Bronchial epithelial cell (primary cell): ENCODE measurements at places on chromosomes 1 and 21. TPM values are rescaled to one million over a fixed set of nuclear protein-coding genes. Genes with fewer than 3 reads are reported as not detected.

DNA sequence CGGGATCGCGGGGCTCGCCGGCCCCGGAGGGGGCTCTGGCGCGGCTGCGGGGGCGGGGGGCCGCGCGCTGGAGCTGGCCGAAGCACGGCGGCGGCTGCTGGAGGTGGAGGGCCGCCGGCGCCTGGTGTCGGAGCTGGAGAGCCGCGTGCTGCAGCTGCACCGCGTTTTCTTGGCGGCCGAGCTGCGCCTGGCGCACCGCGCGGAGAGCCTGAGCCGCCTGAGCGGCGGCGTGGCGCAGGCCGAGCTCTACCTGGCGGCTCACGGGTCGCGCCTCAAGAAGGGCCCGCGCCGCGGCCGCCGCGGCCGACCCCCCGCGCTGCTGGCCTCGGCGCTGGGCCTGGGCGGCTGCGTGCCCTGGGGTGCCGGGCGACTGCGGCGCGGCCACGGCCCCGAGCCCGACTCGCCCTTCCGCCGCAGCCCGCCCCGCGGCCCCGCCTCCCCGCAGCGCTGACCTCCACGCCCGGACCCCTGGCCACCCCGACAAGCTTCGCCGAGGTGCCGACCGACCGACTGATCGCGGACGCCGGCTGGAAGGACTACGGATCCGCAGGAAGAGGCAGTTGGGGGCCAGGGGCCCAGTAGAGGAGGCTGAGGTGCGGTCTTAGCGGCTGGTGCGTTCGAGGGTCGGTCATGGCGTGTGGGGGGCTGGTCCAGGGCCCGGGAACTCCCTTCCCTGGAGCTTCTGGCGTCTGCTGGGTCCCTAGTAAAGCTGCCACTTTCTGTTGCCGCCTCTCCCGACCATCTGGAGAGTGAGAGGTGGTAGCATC lies 711 bp downstream of the TRNP1 start:
- no peak for DNase-seq

DNA sequence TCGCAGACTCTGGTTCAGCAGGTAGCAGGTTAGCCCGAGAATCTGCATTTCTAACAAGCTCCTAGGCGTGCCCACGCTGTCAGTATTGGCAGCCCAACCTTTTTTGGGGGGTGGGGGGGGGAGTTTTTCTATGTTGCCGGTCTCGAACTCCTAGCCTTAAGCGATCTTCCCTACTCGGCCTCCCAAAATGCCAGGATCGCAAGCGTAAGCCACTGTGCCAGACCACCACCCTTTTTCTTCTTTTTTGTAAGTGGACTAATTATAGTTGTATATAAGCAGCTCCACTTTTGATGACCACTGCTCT lies 480 bp upstream of the MIS18A start:
- DNase-seq = no peak

- DNase-seq = no peak
These were observed 37.7 kb upstream of the GPR157 start for GRCh38 chr1:9166289-9167235.

- no peak for DNase-seq
These were observed 14.7 kb downstream of the BTBD19 start for GRCh38 chr1:44822981-44823451.

GRCh38 chr1:155126556-155127104 lies 1.0 kb upstream of the EFNA1 start:
- no peak for DNase-seq

- DNase-seq = peak; percentile 39
These were observed 56.8 kb downstream of the GLIS1 start for GRCh38 chr1:53681977-53682685.

DNA sequence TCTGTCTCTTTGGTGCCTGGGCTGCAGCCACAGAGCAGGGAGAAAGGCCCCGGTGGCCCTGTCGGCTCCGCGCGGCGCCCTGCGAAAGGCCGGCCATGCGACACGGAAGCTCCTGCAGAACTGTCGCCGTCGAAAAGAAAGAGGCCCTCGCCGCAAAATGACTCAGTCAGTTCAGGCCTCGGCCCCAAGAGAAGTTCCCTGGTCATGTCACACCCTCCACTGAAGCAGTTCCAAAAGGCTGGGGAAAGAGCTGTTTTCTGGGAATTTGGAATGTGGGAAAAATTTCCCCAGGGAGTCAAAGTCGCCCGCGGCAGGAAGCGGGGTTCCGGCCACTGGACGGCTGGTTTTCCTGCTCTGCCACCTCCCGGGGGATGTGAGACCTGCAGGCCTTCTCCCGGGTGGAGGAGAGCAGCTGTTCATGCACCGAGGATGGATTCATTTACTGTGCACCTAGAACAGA lies 115.8 kb upstream of the ZNF678 start:
- no peak for DNase-seq

GRCh38 chr1:45356186-45356585 lies 15.9 kb upstream of the MUTYH start:
- DNase-seq = peak; percentile 78

GRCh38 chr1:178034676-178035075 lies 59.2 kb upstream of the RASAL2 start:
- DNase-seq = no peak

DNA sequence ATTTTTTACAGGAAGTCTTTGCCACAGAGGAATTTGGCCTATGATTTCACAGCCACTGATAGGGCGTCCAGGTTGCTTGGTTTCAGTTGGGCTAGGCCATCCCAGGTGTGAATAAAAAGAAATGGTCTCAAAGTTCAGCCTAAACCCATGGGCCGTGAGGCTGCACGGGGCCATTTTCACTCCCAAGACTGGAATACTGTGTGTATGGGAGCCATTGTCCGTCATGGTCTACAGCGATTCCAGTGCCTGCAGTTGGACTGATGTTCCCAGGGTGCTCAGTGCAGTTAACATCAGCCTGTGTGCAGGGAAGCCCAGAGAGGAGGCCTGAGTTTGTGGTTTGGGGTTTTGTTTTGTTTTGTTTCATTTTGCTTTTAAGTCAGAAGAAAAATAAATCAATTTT lies 133.2 kb downstream of the ADSS2 start:
- DNase-seq = no peak

DNA sequence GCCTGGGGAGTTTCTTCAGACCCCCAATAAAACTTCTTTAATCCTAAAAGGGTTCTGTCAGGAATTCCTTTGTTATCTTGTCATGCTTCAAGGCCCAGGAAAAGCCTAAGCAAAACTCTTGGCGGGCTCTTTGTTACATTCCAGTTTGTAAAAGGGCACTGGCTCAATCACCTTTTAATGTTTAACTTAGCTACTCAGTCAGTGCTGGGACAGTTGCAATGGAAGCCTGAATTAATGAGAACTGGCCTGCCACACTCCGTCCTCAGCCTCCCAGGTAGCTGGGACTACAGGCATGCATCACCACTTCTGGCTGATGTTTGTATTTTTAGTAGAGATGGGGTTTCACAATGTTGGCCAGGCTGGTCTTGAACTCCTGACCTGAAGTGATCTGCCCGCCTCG lies 21.3 kb upstream of the ASB17 start:
- DNase-seq = no peak

GRCh38 chr1:108117945-108118902 lies 81.9 kb downstream of the SLC25A24 start:
- no peak for DNase-seq

DNA sequence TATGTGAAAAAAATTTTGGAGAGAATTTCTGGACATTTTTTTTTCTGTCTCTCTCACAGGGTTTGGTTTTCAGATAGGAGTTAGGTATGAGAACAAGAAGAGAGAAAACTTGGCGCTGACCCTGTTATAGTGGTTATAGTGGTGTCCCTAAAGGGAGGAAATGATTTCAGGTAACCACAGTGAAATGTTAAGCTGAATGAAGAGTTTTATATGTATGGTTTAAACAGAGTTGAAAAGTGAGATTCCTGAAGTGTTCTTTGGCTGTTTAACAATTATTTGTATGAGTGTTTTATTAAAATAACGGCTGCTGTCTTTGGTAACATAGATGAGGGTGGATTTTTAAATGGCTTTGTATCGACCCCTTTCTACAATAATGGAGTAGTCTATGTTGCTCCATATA lies 6.3 kb downstream of the RBM15 start:
- DNase-seq = no peak

- no peak for DNase-seq
These were observed 87.4 kb upstream of the CLDN14 start for GRCh38 chr21:36567216-36567885.

Gene LMOD1
- total RNA-seq = 0.26 TPM in 1 of 2 replicates, not detected in the other

Gene NR1I3
- not detected in 2 replicates for total RNA-seq

Gene TMIGD3
- not detected in 2 replicates for total RNA-seq

Gene DCST1
- total RNA-seq = not detected in 2 replicates

Gene RSPO1
- not detected in 2 replicates for total RNA-seq

Gene FPGT
- total RNA-seq = 12.1 and 14.1 TPM in 2 replicates

Gene PDZK1
- under 0.01 and 0.26 TPM in 2 replicates for total RNA-seq

Gene FMO1
- not detected in 2 replicates for total RNA-seq

Gene TBX19
- total RNA-seq = 0.51 and 0.79 TPM in 2 replicates

Gene MSH4
- 0.26 and 0.51 TPM in 2 replicates for total RNA-seq
